Activated CD8-positive, alpha-beta memory T cell treated with anti-CD3 and anti-CD28 coated beads for 1 hour (primary cell): ENCODE measurements at places on chromosomes 3 and 15.
A peak's percentile ranks its signal among the peaks of the same experiment; 100 is the strongest.

DNA sequence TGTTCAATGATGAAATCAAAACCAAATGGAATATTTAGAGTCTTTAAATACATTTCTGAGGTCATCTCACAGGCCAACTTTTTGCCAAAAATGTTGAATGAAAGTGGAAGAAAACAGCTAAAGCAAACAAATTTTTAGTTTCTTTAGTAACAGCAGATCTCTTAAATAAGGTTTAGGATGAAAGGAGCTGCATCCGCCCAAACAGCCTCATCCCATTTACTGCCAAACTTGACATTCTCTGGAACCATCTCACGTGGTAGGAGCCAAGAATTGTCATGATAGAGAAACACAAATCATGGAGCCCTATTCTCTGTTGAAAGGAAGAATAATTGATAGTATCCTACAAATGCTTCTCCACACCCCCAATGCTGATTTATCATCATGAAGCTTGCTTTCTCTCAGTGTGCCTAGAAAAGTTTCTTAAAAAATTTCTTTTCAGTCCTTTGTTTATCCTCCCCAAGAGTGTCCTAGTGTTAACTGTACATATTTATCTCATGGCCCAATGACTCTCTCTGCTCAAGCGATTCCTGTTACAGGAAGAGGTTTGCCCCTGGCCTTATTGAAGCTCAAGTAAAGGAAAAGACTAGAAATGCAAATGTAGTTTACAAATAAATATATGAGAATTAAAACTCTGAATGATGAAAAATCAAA, 23.4 kb downstream of the SLC9A9 start:
- DNase-seq = no peak

DNA sequence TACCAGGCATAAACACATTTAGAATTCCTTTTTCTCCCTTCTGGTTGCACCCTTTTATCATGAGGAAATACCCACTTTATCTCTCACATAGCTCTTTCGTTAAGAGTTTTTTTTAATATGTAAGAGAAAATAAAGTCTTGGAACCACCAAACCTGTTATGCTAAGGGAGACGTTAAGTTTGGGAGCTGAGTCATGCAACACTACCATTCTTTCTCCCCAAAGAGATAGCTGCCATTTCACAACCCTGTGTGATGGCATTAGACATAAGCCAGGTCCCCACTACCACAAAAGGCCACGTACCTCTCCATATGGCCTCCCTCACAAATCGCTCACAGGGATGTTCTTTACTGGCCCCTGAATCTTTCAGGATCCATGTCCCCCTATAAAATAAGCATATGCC, 7.6 kb upstream of the NIPA1 start:
- DNase-seq = no peak

DNA sequence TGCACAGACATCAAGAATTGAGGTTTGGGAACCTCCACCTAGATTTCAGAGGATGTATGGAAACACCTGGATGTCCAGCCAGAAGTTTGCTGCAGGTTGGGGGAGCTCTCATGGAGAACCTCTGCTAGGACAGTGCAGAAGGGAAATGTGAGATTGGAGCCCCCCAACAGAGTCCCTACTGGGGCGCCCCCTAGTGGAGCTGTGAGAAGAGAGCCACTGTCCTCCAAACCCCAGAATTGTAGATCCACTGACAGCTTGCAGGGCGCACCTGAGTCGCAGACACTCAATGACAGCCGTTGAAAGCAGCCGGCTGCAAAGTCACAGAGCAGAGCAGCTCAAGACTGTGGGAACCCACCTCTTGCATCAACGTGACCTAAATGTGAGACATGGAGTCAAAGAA, 34.6 kb upstream of the EPHA6 start:
- no peak for DNase-seq

DNA sequence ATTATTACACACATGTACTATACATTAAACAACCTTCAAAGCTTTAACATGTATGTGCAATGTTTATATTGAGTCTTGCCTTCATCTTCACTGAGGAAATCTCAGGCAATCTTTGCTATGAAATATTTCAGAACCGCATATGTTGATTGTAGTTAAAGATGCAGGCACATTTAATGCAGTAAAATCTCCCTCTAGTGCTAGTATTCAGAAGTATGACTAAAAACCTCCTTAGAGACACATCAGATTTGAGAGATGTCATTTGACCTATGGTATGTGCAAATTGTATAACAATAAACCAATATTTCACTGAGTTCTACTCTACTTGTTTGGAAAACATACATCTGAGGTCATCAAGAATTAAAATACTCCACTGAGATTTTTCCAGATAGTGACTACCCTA, 123.8 kb upstream of the C15orf61 start:
- DNase-seq = no peak

GRCh38 chr3:13580256-13581023, 31.5 kb downstream of the FBLN2 start:
- no peak for DNase-seq

GRCh38 chr3:42732196-42732828, 29.7 kb upstream of the HHATL start:
- DNase-seq = no peak

GRCh38 chr3:65702202-65702601, 336.5 kb downstream of the MAGI1 start:
- DNase-seq = no peak

DNA sequence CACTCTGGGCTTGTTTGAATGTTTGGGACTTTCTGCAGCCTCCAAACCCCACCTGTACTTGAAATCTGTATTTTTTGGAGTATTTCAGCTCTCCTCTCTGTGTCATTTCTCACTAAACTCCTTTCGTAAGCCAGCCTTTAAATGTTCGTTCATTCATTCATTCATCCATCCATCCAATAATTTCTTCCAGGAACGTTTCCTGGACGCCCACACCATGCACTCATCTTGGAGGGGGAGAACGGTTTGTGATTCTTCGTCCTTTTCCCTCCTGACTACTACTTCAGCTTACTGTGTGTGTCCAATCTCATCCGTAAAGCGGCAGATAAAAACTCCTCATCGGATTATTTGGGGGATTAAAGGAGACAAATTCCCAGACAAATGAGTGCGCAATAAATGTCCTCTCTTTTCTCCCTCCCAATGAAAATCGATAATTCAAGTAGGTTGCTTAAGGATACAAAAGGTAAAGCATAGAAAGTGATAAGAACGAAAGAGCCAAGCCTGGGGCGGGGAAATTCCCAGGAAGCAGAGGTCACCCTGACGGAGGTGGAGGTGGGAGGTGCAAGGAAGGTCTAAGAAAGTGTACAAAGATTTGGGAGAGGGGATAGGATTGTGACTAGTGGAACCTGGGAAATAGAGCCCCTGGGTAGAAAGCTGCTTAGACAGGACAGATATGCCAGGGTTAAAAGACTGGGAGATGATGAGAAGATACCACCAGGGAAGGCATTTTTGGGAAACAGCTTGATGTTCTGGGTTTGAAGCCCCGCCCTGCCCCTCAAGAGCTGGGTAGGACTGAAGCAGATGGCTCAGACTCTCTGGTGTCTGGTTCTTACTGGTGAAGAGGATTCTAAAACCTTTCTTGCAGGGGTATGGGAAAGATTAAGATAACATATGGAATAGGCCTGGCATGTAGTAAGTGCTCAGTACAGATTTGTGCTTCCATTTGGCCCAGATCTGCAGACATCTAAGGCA, 896 bp upstream of the KLHL25 start:
- no peak for DNase-seq

DNA sequence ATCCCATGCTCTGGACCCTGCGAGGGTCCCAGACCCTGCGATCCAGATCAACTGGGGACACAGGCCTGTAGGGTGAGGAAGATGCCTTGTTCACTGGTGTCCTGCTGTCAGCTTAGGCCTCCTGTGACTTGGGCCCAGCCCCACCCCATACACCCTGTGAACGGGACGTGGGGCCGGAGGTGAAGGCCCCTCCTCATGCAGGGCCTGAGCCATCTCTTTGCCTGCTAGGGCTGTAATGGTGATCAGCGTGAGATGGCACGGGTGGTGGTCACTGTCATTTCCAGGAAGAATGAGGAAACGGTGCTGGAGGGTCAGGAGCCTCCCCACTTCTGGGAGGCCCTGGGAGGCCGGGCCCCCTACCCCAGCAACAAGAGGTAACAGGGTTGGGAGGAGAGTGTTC, 12.4 kb downstream of the VILL start:
- no peak for DNase-seq

DNA sequence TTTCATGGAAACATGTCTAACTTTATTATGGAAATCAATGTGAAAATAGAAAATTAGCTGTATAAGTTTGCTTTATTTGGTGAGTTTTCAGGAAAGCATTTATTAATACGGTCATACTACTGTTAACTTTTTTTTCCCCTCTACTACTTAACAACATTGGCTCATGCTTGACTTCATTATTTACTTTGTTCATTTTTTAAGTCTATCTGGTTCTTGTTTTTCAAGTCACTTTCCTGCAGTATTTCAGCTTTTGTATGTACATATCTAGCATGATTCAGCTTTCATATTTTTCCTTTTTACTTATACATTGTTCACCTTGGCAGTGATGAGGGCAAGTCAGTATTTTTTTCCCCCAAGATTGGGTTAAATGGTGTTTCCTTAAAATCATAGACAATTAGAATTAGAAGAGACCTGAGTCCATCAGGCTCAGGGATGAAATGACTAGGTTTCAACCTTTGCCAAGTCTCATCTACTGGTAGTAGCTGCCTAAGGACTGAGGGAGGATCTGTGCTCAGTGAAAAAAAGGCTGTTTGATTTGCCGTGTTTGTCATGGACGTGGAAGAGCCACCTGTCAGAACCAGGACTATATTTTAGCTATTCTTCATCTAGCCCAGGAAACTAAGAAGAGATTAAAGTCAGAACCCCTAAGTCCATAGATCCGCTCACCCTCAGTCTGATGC, 15.4 kb downstream of the TMOD3 start:
- DNase-seq = no peak

DNA sequence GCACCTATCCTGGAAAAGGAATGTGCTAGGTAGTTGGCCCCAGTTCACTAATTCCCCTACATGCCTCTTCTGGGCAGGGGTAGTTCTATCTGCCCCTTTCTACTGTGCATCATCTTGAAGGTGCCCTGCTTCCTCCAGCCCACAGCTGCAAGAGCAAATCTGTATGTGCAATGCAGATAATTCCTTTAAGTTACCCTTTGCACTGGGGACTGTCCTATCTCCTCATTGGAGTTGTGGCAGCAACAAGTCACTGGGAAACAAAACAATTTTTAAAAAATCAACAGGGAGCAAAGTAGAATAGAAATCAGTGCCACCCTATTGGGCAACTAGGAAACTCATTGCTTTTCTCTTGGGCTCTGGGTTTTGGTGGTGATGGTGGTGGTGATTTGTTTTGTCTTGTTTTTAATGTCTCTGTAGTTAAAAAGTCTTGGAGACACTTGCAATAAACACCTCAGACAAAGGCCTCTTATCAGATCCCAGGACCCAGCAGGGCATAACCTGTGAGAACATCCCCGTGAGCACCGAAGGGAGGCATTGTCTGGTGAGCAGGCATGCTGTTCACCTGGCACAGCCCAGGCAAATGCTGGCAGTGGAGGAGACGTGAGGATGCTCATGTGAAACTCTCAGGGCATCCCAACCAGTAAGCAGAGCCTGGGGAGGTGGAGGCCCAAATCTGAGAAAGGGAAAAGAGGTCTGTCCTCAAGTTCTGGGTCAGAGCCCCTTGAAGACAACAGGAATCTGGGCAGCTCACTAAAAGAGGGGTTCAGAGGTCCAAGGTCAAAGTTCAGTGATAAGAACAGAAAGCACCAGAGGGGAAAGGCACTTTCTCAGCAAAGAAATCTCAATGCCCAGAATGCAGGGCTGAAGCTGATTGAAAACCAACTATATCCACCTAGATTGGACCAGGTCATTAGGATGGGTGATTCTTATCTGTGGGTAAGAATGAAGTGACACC, 27.9 kb downstream of the C2CD4B start:
- no peak for DNase-seq

- DNase-seq = no peak
Observed at GRCh38 chr15:71115567-71116351, 488 bp downstream of the THSD4 start.

- DNase-seq = no peak
Observed at GRCh38 chr15:61038910-61039309, 190.2 kb downstream of the RORA start.

- no peak for DNase-seq
Observed at GRCh38 chr3:45746165-45746776, 50.1 kb downstream of the SLC6A20 start.

DNA sequence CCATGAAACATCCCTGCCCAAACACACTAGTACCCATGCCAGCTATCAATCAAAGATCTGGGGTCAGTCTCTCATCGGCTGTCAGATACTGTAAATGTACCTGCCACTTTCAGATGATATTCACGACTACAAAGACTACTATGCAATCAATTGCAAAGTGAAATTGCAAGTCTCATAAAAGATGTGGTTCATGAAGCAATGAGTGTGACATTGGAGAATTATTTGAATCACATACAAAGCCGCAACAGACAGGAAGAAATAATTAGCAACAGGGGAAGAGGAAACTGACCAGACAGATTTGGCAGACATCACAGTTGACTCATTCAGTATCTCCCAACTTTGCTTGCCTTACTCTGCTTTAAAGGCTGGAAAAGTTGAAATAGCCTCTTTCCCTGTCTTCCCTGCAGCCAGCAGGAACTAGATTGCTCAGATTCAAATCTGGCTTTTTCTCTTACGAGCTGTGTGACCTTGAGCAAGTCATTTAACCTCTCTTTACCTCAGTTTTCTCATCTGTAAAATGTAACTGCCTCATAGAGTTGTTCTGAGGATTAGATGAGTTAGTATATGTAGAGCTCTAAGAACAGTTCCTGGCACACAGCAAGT, 95.7 kb upstream of the C3orf80 start:
- DNase-seq = no peak

- DNase-seq = no peak
Observed at GRCh38 chr3:163812006-163812405, 1266.3 kb downstream of the SI start.

DNA sequence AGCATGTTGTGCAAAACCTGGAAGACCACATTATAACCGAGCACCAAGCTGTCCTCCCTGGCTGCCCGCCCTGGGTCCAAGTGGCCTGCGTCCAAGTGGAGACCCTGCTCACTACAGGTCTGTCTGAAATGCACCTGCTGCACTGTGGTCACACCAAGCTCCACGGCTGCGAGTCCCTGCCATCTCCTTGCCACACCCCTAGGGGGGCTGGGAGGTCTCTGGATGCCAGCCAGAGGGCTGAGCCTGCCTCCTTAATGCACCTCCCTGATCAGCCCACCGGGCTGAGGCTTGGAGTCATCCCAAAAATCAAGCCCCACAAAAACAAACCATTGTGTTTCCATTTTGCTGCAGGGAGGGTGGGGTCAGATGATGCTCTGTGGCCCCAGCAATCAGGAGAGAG, 187.1 kb downstream of the MEGF11 start:
- no peak for DNase-seq

DNA sequence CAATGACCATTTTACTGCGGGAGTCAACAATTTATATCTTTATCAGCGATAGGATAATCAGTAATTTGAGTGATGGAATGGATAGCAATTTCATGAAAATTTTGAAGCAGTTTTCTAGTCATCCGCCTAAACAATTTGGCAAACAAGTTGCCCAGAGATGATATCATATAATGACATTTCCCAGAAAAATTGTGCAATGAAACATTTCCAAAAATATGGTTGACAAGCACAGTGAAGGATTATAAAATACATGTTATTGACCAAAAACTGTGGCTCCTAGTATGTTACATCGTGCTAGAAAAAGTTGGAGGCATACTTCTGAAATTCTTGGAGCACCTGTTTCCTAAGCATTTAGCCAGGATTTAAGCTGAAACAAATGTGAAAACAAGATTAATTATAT, 145.1 kb downstream of the GHSR start:
- DNase-seq = no peak

- DNase-seq = no peak
Observed at GRCh38 chr3:2420919-2421318, 322.3 kb downstream of the CNTN4 start.

GRCh38 chr3:134364061-134364935, 9.9 kb downstream of the AMOTL2 start:
- no peak for DNase-seq

- DNase-seq = peak; percentile 58
Observed at GRCh38 chr3:187027531-187028278, 97.4 kb downstream of the ST6GAL1 start.
